CD4-positive, CD25-positive, alpha-beta regulatory T cell (primary cell): ENCODE measurements at places on chromosomes 2 and 18. TPM values are rescaled to one million over a fixed set of nuclear protein-coding genes. Genes with fewer than 3 reads are reported as not detected.

The LBX2 gene
- 0.16 TPM for polyA plus RNA-seq

The AQP12A gene
- not detected for polyA plus RNA-seq

The PREB gene
- polyA plus RNA-seq: 90.7 TPM

The RNF125 gene
- polyA plus RNA-seq: 50.6 TPM

The RTP5 gene
- not detected for polyA plus RNA-seq

The EFR3B gene
- polyA plus RNA-seq: 0.15 TPM

The GPR35 gene
- 0.24 TPM for polyA plus RNA-seq

The SCYGR4 gene
- polyA plus RNA-seq: not detected

The CCDC74B gene
- not detected for polyA plus RNA-seq

The ANKAR gene
- polyA plus RNA-seq: 4.6 TPM

The RPRM gene
- not detected for polyA plus RNA-seq

The ADD2 gene
- not detected for polyA plus RNA-seq

The BCL2 gene
- 27.9 TPM for polyA plus RNA-seq

The CDCA7 gene
- 7.2 TPM for polyA plus RNA-seq

The IFIH1 gene
- 18.4 TPM for polyA plus RNA-seq

The VAMP8 gene
- 480 TPM for polyA plus RNA-seq

The CBLN2 gene
- polyA plus RNA-seq: not detected

The METAP1D gene
- polyA plus RNA-seq: 3.1 TPM

The EVX2 gene
- polyA plus RNA-seq: not detected

The MAPRE3 gene
- 0.68 TPM for polyA plus RNA-seq

The AKAIN1 gene
- polyA plus RNA-seq: not detected

The PROKR1 gene
- polyA plus RNA-seq: not detected

The CRYGC gene
- not detected for polyA plus RNA-seq
